Hepatocyte (in vitro differentiated cells): ENCODE measurements at places on chromosomes 4 and X.
A peak's percentile ranks its signal among the peaks of the same experiment; 100 is the strongest.

GRCh38 chr4:85423431-85423830 lies 51.5 kb upstream of the ARHGAP24 start:
- DNase-seq, result no peak

GRCh38 chr4:152573861-152574260 lies 38.0 kb upstream of the FBXW7 start:
- no peak for DNase-seq

- no peak for DNase-seq
These were observed 997.9 kb upstream of the PCDH7 start for GRCh38 chr4:29722253-29722652.

- DNase-seq, result no peak
These were observed 121.0 kb downstream of the PPA2 start for GRCh38 chr4:105352826-105353225.

GRCh38 chrX:149151805-149152757 lies 353.0 kb downstream of the IDS start:
- DNase-seq, result no peak

- DNase-seq, result no peak
These were observed 28.1 kb downstream of the CASP6 start for GRCh38 chr4:109675181-109675580.

DNA sequence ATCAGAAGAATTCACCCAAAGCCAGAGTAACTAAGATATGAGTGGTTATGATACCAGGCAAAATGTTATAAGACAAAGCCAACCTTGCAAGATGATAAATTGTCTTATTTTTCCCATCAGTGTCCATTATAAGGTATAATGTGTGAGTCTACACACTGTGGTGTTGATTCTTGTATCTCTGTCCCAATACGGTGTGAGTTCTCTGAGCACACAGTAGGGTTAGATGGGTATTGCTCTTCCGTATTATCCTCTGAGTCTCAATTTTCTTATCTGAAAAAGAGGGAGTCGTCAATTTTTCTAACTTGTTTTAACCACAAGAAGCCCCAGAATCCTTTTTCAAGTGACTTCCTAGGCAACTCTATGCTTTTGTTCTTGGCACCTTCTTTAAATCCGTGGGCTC lies 69.9 kb downstream of the HMGB2 start:
- DNase-seq, result no peak

DNA sequence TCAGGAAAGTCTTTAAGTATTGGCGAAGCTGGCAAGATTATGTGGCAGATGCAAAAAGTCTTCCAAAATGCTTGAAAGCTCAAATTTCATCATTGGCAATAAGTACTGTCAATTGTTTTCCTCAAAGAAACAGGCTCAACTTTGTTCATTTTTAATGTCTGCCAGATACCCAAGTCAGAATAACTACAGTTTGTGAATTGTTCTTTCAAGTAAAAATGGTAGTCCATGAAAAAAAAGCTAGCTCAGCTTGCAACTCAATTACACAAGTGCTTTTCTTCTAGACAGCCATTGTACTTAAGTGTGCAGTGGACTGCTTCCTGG lies 70.5 kb downstream of the AFF1 start:
- DNase-seq, result no peak

DNA sequence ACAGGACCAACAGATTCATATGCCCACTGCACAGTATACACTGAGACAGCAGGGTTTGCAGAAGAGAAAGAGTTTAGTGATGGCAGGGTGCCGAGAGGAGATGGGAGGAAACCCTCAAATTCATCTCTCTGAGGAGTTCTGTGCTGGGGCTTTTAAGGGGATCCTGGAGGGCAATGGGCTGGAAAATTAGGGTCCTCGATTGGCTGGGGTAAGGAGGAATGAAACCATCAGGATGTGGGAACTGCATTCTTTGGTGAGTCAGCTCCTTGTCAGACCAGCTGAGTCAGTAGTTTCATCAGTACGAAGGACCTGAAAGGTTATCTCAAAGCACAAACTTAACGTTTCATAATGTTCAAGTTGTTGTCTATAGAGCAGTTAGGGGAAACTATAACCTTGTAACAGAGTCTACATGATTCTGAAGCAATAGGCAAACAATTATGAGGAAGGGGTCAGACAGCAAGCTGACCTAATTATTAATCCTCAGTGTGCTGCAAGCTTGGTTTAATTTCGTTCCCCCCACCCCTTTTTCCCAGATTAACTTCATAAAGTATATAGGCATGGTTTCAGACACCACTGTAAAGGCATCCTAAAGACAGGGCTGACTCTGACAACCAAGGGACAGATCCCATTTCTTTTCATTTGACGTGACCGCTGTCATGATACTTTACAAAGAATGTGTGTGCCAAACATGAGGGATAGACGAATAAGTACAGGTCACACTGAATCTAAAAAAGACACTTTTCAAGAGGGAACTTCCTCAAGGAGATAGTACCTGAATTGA lies 1.5 kb upstream of the MSMO1 start:
- DNase-seq, result peak; percentile 68

DNA sequence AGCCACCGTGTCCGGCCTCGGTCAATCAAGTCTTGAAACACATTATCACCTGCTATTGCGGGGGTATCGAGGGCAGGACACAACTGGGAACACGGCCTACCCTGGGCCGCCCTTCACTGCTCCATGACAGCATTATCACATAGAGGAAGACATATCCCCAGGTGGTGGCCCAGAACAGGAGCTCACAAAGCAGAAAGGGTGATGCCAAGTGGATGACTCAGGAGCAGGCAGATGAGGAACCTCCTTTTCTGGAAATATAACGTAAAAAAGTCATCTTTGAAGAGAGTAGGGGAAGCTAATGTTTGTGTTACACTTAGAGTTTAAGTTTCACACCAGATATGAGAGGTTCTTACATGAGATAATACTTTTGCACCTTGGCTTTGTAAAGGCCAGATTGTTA lies 5.3 kb upstream of the SUPT20HL1 start:
- no peak for DNase-seq

GRCh38 chr4:1595789-1596325 lies 88.3 kb downstream of the FAM53A start:
- no peak for DNase-seq

DNA sequence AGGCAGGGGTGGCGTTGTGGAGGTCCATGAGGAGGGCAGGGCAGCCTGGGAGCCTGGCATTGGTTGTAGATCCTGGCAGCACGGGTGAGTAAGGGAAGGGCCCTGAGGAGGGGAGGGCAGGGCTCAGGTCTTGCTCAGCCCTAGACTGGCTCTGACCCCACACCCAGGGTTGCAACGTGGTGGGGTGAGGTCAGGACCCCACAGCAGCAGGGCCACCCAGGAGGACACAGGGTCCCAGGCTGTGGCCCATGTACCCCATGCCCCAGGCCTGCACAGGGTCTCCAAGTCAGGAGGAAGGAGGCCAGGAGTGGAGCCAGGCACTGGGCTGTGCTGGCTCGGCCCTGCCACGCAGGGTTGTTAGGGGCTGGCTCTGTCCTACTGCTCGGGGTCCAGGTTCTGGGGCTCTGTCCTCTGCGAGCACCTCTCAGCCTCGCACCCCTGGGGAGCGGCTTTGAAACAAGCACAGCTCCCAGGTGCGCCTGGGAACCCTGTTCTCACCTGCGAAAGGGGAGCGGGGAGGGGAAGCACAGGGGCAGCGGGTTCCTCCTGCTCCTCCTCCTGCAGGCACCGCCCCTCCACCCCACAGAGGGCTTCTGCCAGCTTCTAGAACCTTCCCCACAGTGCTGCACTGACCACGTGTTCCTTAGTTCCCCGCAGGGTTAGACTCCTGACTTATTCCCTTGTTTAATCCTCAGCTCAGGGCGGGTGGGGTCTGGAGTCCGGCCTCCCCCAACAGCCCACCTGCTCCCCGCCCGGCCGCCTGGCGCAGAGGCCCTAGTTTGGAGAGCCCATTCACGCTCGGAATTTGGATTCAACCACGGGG lies 20.4 kb downstream of the MSANTD1 start:
- DNase-seq, result peak; percentile 4

DNA sequence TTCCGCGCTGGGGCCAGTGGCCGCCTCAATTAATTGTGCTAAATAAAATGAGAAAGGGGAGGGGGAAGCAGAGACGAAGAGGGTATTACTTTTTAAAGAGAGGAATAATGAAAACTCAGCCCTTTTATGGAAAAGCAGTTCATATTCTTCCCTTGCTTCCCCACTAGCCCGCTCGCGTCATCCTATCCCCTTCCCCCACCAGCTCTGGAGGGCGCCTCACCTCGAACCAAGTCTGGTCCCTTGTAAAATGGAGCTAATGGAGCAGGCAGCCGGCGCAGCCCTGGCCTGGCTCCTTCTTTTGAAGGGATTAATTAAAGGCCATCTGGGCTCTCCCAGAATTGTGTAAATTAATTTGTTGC lies 511 bp upstream of the NKX6-1 start:
- DNase-seq, result no peak

- no peak for DNase-seq
These were observed 368.5 kb downstream of the GPM6A start for GRCh38 chr4:175443547-175443946.

DNA sequence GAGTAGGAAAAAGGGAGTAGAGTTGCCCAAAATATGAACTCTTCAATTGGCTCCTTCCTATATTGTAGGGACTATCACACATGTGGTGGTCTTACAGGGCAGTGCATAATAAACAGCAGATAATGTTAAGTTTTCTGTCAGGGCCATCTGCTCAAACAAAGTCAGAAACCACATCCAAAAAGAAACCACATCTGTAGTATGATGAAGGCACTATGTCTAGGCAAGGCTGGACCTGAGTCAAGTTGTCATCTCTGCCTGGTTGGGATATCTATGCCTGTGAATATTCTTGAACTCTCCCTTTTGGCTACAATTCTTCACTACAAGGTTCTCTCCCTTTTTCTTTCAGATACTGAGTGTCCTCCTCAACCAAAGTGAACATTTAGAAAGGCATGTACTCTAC lies 109.4 kb upstream of the C1GALT1C1 start:
- no peak for DNase-seq

GRCh38 chr4:13529128-13529919 lies 15.0 kb downstream of the NKX3-2 start:
- no peak for DNase-seq

DNA sequence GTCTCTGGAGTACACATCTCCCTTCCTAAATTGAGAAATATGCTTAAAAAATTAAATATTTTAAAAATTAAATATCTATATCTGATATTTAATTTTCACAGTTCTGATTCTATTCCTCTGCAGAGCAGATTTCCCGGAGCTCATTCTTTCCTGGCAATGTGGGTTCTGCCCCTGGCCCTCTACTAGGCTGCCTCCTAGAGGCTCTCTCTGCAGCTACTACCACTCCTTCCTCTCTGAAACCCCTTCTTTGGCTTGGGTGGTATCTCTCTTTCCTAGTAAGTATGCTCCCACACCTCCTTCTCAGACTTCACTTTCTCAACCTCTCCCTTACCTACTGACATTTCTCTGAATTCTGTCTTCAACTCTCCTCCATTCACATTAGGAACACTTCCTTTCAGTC lies 45.3 kb downstream of the RPGR start:
- no peak for DNase-seq

DNA sequence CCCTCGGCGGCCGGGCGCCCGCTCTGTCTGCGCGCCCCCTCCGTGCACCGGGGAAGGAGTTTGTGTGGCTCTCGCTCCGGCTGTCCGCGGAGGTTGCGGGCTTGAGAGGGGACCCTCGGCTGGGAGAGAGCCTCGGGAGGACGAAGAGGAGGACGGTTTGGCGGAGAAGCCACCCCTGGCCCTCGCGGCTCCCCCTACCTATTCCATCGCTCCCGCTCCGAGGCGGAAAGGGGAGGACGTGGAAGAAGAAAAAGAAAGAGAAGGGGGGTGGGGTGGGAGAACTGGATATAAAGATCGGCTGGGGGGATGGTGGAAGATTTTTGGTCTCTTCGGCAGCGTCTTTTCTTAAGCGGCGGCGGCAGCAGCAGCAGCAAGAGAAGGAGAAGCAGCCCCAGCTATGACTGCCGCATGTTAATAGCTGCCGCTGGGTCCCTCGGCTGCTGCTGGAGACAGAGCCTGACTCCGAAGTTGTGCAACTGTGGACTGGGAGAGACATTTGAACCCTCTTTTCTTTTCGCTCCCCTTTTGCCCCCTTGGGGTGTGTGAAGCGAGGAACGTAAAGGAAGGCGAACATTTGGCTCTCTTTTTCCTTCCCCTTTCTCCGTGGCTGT lies 895 bp downstream of the ADGRL3 start:
- DNase-seq, result peak; percentile 53
